ENCODE measurements at places on chromosomes 12 and 14. TPM values are rescaled to one million over a fixed set of nuclear protein-coding genes. Genes with fewer than 3 reads are reported as not detected.

C12orf76 gene
- total RNA-seq: 16.2 TPM

RACGAP1 gene
- 3.7 TPM for total RNA-seq

KRT72 gene
- total RNA-seq: 10.2 TPM

LBHD2 gene
- not detected for total RNA-seq

WNK1 gene
- total RNA-seq: 94.1 TPM

FGD4 gene
- 17.3 TPM for total RNA-seq

SMIM41 gene
- 0.42 TPM for total RNA-seq

TAS2R14 gene
- 1.2 TPM for total RNA-seq

IRF9 gene
- total RNA-seq: 126 TPM

ZDHHC22 gene
- total RNA-seq: not detected

MOK gene
- 2.2 TPM for total RNA-seq

FOXG1 gene
- total RNA-seq: not detected

ZNF891 gene
- total RNA-seq: 2.5 TPM

LALBA gene
- not detected for total RNA-seq

Data from mononuclear cell (primary cell).